Hepatocyte (in vitro differentiated cells): ENCODE measurements at places on chromosomes 4 and X.
A peak's percentile ranks its signal among the peaks of the same experiment; 100 is the strongest.

DNA sequence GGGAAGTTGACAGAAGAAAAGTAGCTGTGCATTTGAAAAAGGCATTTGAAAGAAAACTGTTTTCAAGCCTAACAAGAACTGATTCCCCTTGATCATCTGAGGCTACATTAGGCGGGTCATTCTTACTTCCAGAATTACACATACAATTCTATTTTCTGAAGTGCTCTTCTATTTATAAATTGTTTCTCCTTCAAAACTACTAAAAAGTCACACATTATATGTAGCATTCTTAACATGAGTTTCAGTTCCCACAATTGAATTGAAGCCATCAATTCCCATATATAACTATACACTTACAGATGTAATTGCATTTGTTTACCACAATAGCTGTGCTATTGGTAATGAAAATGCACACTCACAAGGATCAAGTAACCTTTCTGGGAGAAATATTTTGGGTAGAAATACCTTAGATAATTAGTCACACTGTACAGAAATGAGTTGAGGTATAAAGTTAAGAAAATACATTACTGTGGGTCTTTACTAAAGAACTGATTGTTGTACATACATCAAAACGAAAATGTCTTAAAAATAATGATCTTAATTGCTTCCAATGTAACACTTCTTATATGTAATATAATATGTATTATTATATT lies 1688.0 kb upstream of the AGA start:
- no peak for DNase-seq

- peak; percentile 38 for DNase-seq
Observed at GRCh38 chrX:118156254-118156952, 39.8 kb upstream of the KLHL13 start.

DNA sequence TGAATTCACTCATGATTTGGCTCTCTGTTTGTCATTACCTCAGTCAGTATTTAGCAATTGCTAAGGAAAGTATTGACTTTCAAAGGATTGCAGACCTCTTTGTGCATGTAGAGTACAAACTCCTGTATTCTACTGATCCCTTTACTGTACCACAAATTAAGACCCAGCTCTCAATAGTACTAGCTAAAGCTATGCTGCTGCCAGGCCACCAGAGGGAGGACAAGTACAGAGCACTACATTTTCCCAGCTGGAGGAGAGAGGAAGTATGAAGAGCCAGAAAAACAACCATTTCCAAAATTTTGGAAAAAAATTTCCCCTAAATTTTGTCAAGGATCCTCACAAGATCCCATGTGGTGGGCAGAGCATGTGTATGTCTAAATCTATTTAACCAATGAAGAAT lies 175.0 kb upstream of the MTMR8 start:
- DNase-seq, result no peak

- DNase-seq, result no peak
Observed at GRCh38 chr4:125123570-125124109, 191.1 kb upstream of the FAT4 start.

DNA sequence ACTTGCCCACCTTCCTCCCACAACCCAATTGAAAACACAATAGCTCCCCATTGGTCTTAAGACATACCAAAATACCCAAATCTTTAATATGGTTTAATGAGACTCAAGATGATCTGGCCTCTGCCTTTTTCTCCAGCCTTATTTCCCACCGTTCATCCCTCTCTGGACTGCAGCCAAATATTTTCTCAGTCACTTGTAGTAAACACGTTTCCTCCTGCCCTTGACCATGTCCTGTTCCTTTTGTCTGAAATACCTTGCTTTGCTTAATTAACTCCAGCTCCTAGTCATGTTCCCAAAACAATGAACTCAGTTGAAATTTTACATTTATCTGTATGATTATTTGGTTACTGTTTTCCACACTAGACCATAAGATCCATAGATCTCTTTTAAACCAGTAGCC lies 8.4 kb upstream of the NUP54 start:
- no peak for DNase-seq

- DNase-seq, result no peak
Observed at GRCh38 chr4:7302781-7303404, 110.6 kb downstream of the SORCS2 start.

- DNase-seq, result no peak
Observed at GRCh38 chrX:132532097-132532496, 43.3 kb upstream of the MBNL3 start.

- peak; percentile 39 for DNase-seq
Observed at GRCh38 chrX:33840176-33840575, 291.9 kb downstream of the FAM47A start.

DNA sequence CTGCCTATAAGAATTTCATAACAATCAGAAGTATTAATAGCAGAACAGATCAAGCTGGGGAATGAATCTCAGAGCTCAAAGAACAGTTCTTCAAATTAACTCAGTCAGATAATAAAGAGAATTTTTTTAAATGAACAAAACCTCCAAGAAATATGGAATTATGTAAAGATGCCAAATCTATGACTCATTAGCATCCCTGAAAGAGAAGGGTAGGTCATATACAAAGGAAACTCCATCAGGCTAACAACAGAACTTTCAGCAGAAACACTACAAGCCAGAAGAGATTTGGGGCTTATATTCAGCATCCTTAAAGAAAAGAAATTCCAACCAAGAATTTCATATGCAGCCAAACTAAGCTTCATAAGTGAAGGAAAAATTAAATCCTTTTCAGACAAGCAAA lies 28.6 kb downstream of the CBR4 start:
- no peak for DNase-seq

DNA sequence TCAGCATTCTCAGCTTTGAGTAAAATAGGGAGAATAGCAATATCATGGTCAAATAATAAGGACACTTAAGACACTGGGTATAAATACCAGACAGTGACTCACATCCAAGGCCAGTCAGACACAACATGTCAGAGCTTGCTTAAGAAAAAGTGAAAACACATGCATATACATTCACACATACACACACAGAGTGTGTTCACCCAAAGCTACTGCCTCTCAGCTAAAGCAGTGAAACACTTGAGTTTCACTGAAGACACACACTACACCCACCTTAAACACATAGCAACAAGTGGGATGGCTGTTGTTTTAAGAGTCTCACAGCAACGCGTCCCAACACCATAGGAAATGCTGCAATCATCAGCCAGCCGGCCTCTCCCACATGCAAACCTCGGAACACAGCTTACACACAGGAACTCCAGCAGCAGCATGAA lies 14.4 kb downstream of the SHROOM4 start:
- DNase-seq, result peak; percentile 33

DNA sequence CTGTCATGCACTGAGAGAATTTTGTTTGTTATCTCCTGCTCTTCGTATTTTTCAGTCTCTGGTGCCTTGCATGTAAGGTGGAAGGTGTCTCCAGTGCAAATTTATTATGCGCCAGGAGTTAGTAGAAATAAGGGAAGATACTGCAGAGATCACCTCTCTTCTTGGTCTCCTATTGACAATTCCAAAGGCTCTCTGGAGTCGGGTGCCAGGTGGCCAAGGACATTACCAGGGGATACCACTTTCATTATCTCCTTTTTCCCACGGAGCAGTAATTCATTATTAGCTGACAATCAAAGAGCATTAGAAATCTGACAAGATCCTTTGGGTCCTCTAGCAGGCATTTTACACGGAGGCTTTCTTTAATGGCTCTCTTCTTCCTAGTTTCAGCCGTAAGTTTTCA lies 26.0 kb downstream of the ADD1 start:
- no peak for DNase-seq

DNA sequence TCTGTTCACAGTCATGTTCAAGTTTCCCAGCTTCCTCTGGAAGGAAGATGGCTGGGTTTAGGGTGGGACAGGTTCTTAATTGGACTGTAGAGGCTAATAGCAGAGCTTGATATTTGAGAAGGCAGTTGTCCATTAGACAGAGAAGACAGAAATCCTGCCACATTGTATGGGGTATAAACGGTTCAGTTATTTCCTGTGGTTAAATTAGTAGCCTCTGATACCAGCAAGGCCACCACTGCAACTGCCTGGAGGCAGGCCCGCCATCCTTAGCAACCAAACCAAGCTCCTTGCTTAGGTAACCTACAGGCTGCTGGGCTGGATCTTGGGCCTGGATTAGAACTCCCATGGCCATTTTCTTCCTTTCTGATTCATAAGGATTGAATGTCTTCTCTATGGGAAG lies 1367.0 kb downstream of the PCDH7 start:
- DNase-seq, result no peak
